Tongue (tissue), 3 donors: ENCODE measurements at places on chromosomes 7 and 10. TPM values are rescaled to one million over a fixed set of nuclear protein-coding genes. Genes with fewer than 3 reads are reported as not detected.

- peak; percentile 71 for DNase-seq
Observed at GRCh38 chr10:113340282-113340681, 212.6 kb upstream of the HABP2 start.

- DNase-seq = no peak
Observed at GRCh38 chr7:25628446-25628845, 400.2 kb upstream of the NPVF start.

DNA sequence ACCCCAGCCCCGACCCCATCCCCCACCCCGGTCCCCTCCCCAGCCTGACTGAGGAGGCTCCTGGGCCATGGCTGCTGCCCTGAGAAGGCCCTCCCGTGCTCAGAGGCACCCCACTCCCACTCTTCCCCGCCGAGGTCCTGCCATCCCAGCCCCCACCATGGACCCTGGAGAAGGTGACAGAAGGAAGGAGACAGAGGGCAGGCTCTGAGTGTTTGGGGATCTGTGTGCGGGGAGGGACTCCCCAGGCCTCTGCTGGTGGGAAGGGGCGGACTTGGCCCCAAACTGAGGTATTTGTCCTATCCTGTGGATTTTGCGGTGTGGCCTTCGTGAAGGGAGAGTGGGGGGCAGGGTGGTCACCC, 53.4 kb downstream of the PWWP2B start:
- no peak for DNase-seq

DNA sequence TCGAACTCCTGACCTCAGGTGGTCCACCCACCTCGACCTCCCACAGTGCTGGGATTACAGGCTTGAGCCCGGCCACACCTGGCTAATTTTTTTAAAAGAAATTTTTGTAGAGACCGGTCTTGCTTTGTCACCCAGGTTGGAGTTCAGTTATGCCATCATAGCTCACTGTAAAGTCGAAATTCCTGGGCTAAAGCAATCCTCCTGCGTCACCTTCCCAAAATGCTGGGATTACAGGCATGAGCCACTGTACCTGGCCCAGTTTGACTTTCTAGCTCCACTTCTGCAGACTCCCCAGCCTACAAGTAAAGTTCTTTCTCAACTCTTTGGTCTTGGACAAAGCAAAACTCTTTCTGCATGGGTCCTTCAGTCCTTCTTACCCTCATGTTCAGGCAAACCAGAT, 214.1 kb downstream of the SKIDA1 start:
- no peak for DNase-seq

DNA sequence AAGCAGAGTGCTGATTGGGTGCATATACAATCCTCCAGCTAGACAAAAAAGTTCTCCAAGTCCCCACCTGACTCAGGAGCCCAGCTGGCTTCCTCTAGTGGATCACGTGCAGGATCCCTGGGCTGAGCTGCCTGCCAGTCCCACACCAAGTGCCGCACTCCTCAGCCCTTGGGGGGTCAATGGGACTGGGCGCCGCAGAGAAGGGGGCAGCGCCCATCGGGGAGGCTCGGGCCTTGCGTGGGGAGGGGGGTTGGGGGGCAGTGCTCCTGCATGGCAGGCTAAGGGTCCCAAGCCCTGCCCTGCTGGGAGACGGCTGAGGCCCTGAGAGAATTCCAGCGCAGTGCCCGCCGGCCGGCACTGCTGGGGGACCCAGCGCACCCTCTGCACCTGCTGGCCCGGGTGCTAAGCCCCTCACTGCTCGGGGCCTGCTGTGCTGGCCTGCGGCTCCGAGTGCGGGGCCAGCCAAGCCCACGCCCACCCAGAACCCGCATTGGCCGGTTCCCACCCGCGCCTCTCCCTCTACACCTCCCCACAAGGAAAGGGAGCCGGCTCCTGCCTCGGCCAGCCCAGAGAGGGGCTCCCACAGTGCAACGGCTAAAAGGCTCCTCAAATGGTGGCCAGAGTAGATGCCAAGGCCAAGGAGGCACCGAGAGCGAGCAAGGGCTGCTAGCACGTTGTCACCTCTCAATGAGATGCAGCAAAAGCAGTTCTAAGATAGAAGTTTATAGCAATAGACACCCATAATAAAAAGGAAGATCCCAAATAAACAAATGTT, 274.3 kb upstream of the LRRTM3 start:
- no peak for DNase-seq

DNA sequence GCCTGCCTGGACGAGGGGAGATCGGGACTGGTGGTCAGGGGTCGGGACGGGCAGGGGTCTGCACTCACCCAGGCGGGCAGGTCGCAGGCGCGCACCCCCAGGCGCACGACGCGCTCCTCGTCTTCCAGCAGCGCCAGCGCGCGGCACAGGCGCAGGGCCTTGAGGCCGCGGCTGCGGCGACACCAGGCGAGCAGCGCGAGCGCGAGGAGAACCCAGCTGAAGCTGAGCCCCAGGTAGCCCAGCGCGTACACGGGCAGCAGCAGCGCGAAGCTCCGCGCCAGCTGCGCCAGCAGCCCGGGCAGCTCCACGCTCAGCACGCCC, 328 bp downstream of the ESYT2 start:
- DNase-seq = peak; percentile 82

ITPRID1 gene
- 0.92 TPM for total RNA-seq

DNA sequence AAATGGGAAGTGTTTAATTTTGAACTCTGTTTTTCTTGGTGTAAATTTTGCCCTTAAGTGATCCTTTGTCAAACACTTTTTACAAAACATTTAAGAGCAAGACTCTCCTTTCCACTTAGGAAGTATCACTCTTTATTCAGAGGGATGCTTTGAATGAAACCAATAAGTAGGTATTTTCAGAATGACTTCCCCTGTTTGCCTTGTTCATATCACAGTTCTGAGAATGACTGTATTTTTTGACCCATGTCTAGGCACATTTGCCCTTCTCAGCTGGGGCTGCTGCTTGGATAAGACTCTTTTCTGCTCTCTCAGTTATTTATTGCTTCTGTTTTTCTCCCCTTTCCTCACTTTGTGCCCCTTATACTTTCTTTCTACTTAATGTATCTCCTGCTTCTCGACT, 98.2 kb downstream of the CCNY start:
- no peak for DNase-seq

PDZD7 gene
- not detected for total RNA-seq

- peak; percentile 18 for DNase-seq
Observed at GRCh38 chr7:149196151-149196704, 882 bp downstream of the ZNF282 start.
